CD4-positive, alpha-beta T cell treated with Interleukin-2 at 100 ng/mL for 4 hours (primary cell): ENCODE measurements at places on chromosomes 4 and X.

DNA sequence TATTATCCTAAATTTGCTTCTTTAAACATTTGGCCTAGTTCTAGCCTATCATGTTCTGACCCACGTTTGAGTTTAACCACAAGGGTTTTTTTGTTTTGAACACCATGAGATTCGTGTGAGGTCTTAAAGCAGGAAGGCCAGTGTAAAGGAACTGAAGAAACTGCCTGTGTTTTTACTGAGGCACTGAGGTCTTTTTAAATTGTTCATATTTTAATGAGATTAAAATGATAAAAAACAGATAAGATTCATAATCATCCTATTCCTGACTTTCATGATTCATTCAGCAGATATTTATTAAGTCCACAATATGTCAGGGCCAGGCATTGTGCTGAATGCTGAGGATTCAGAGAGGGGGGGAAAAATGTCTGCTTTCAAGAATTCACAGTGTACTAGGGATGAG lies 3.2 kb downstream of the RPS6KA3 start:
- peak; percentile 47 for DNase-seq

GRCh38 chr4:13938299-13938698 lies 310.8 kb upstream of the BOD1L1 start:
- no peak for DNase-seq

DNA sequence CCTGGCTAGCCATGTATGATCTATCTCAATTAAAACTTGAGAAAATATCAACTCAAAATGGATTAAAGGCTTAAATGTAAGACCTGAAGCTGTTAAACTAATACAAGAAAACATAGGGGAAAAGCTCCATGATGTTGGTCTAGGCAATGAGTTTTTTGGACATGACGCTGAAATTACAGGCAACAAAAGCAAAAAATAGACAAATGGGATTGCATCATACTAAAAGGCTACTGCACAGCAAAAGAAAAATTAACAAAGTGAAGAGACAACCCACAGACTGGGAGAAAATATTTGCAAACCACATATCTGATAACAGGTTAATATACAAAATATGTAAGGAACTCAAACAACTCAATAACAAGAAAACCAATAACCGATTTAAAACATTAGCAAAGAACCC lies 8.4 kb downstream of the GC start:
- no peak for DNase-seq

GRCh38 chrX:66728818-66729271 lies 90.0 kb upstream of the EDA2R start:
- peak; percentile 51 for DNase-seq

DNA sequence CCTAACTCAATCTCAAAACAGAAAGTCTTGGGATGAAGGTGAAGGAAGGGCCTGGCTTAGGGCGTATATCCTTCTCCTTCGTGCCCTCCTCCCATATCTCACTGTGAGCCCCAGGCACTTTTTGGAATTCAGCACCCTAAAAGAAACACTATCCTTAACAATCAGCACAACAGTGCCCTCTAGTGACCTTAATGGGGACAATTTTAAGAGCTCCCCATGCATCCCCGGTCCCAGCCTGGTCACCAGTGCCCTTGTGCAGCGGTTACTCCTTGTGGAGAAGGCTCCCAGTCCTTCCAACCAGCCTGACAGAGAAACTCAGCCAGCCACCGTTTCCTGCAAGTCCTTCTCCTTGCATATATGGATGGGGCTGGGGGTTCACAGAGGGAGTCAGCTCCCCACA lies 4.2 kb downstream of the PAK3 start:
- DNase-seq, result peak; percentile 58
